Stimulated activated CD8-positive, alpha-beta memory T cell treated with anti-CD3 and anti-CD28 coated beads, Interleukin-7, amount 100 ng/mL, for 1 hour (primary cell): ENCODE measurements at places on chromosomes 11 and 22.

GRCh38 chr11:82865841-82866240 is 34.4 kb downstream of the PRCP start:
- DNase-seq, result no peak

- DNase-seq, result no peak
Measured at GRCh38 chr11:72716788-72717435, 35.3 kb downstream of the ARAP1 start.

DNA sequence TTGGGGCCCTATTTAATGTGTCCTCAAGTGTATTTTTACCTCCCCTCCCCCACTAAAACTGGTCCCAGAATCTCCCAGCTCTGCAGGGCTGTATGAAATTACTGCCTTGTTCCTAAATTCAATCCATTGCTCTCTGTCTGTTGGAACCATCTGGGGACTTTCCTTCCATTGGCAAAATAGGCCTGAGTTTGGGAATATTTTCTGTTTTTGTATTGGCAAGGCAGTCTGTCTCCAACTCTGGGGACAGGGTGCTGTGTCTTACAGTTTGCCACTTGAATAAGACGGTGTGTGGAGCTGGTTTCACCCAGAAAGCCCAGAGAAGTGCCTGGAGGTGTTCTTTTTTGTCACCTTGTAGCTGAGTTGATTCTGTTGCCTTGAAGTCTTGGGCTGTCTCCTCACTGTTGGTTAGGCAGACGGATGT is 1.3 kb downstream of the PACS1 start:
- no peak for DNase-seq

GRCh38 chr11:76935042-76935441 is 74.3 kb downstream of the ACER3 start:
- no peak for DNase-seq

- no peak for DNase-seq
Measured at GRCh38 chr11:84922836-84923235, 704.3 kb downstream of the DLG2 start.

- no peak for DNase-seq
Measured at GRCh38 chr11:40425168-40425567, 1034.3 kb downstream of the LRRC4C start.

DNA sequence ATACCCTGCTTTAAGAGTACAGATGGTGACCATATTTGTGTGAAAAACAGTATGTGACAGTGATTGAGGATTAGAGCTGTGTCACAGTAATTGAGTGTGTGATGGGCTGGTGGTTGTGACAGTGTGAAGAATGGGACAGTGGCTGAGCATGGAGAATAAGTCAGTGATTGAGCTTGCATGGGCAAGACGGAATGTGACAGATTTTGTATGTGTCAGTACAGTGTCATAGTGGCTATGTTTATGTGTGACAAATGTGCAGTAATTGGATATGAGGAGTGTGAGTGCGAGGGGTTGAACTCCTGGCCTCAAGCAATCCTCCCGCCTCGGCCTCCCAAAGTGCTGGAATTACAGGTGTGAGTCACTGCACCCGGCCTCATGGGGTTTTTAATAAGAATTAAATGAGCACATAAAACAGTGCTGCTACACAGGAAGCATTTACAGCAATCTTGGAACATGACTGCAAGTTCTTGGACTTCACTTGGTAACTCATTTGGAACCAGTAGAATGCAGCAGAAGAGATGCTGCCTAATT is 583 bp upstream of the RRAS2 start:
- DNase-seq, result no peak

- DNase-seq, result no peak
Measured at GRCh38 chr22:45265535-45265934, 19.2 kb upstream of the UPK3A start.

DNA sequence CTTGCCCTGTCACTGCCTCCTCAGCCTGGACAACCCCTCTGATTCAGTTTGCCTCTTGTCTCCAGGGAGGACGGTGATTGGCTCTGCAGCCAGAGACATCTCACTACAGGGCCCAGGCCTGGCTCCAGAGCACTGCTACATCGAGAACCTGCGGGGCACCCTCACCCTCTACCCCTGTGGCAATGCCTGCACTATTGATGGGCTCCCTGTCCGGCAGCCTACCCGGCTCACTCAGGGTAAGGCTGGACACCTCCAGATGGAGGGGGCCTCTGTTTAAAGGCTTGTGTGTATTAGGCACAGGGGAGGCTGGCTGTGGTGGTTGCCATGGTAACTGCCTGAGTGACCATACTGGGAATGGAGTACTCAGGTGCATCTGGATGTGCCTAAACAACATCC is 8.6 kb downstream of the PHLDB1 start:
- DNase-seq, result no peak

- DNase-seq, result no peak
Measured at GRCh38 chr22:33838644-33839043, 81.6 kb downstream of the LARGE1 start.

GRCh38 chr11:126489836-126490660 is 134.6 kb downstream of the ST3GAL4 start:
- DNase-seq, result no peak

GRCh38 chr22:48952256-48953102 is 875.2 kb downstream of the BRD1 start:
- no peak for DNase-seq

- no peak for DNase-seq
Measured at GRCh38 chr22:19818324-19819207, 36.1 kb downstream of the GNB1L start.

DNA sequence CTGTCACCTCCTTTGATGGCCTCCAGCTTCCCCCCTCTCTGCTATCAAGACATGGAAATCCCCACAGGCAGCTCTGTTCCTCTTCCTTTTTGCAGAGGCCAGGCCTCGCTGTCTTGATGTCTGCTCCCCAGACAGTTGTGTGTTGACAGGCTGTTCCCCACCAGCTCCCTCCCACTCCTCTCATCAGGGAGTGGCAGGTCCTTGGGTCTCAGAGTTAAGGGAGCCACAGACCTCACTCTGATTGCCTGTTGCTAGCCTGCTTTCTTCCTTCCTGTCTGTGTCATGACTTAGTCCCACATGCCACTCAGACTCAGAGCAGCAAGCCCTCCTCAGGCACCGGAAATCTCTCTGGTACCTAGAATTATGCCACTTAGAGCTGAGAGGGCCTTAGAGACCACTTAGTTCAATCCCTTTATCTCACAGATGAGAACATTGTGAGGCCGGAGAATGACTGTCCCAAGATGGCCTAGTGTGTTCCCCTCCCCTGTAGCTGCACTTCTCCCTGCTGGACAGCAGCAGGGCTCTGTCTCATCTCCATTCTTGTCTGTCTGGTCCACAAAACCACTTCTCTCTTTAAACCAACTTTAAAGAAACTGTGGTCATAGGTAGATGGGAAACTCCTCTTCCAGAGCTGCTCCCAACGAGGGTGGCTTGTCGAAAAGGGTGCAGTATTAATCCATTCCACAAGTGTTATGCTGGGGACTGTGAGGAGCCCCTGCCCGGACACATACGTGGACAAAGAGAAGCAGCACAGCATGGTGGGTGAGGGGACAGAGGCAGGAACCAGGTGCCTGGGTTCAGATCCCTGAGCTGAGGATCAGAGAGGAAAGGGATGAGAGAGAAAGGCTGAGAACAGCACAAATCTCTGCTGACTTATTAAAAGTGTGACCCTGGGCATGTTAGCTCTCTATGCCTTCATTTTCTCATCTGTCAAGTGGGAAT is 4.2 kb downstream of the AMPD3 start:
- DNase-seq, result no peak

DNA sequence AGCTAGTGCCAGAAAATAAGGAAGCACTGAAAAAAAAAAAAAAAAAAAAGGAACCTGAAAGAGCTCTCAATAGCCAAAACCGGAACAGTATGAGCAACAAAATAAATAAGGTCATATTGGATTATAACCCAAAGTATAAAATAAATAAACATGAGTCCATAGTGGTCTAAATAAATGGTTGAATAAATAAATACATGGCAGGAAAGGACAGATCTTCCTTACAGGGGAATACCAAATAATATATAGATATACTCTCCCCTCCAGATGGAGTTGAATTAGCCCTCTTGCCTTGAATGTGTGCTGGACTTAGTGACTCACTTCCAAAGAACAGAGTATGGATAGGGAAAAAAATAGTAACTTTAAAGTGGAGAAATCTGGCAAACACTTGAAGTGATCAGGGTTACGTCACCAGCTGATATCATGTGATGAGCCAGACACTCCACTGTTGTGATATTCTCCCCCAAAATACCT is 14.3 kb upstream of the ARRB1 start:
- DNase-seq, result no peak

GRCh38 chr11:126467046-126467370 is 111.5 kb downstream of the ST3GAL4 start:
- no peak for DNase-seq

DNA sequence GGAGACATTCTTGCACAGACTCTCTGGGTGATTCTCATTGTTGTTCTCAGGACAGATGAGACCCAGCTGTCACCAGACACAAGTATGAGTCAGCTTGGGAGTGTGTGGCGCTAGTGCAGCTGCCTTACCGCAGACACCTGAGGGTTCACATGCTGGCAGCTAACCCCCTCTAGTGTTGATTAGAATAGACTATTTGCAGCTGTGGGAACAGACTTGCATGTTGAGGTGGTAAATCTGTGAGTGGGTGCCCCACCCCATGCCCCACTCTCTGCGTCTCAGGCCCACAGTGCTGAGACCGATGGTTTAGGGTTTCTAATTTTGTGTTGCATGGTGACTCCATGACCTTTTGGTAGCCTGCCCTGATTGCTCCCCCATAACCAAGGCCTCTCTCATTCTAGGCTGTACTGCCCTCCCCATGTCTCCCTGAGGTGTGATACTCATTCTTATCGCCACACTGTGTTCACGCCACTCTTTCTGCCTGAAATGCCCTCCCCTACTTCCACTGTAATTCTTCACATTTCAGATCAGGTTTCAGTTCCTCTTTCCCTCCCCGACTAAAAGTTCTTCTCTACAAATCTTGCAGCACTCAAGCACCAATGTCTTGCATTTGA is 73.7 kb upstream of the KIRREL3 start:
- DNase-seq, result no peak

DNA sequence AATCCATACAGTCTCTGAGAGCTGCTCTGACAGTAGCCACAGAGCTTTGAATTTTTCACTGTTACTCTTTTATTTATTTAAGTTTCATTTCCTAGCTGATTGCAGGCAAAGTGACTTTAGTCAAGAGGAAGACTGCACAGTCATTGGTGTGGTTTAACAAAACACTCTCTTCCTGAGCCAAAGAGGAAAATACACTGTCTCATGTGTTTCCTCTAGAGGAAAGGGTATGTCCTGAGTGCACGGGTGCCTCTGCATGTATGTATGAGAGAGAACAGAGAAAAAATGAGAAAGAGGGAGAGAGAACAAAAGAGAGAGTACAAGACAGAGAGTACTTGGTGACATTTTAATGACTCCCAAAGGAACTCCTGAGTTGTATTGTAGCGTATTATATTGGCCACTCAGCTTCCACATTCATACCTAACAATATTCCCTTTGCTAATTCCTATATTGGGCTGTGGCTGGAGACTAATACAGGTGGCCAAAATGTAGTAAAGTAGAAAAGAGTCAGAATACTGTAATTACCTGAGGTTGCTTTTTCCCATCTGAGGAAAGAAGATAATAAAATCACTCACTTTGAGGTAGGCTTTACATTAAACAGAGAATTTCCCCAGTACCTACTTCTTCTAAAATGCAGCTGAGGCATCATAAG is at the start of gene OR4D9:
TSS of gene OR4D9 (plus strand) at position 599 of the 649 bp plus-strand sequence. CDS start 3,374 bp downstream, outside the sequence.
- no peak for DNase-seq

DNA sequence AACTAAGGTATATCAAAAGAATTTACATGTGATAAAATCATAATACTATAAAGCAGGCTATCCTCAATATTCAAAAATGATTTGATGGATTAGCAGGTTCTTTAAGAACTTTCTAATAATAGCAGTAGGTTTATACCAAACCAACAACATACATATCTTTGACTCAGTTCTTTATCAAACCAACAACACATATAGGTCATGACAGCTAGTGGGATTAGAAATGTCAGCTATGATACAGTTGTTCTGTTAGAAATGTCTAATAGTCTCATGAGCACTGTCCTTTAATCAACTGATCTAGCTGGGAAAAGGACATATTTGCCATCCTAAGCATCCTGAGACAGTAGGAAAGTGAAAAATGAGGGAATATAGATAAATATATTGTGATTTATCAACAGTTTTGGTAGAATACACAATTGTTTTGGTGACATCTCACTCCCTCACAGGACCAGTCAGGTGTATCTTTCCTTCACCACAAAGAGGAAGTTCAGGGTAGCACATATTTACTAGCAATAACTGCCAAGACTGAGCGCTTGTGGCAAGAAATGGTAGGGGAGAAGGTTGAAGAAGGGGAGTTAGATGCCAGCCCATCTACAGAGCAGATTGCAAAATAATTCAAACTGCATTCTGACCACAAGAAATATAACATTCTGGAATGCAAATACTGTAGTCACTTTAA is 90.8 kb upstream of the APOA1 start:
- DNase-seq, result no peak

DNA sequence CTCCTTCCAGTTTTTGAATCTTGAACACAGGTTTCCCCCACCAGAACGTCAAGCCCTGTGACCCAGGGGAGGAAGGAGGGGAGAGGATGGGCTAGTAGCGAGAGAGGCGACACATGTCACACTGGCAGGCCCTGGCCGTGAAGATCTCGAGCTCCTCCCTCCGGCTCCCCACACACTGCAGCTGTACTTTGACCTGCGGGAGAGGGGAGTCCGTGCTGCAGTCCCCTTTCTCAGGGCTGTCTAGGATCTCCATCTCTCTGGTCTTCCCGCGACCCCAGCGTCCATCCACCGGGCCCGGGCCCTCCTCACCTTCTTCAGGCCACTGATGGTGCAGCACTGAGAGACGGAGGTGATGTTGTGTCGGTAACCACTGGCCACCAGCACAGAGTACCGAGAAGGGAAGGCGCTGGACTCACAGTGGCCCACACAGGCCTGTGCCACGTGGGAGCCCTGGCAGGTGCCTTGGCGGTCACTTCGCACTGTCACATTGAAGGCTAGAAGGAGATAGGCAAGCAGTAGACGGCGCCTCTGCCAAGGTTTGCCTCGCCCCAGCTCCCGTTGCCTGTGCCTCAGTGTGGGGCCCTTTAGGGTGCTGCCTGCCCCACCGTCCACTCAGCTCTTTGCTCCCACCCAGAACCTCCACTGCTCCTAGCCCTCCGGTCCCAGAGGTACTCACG is 873 bp downstream of the GPHA2 start:
- DNase-seq, result no peak

GRCh38 chr11:83063073-83063754 is 8.5 kb downstream of the RAB30 start:
- DNase-seq, result no peak

DNA sequence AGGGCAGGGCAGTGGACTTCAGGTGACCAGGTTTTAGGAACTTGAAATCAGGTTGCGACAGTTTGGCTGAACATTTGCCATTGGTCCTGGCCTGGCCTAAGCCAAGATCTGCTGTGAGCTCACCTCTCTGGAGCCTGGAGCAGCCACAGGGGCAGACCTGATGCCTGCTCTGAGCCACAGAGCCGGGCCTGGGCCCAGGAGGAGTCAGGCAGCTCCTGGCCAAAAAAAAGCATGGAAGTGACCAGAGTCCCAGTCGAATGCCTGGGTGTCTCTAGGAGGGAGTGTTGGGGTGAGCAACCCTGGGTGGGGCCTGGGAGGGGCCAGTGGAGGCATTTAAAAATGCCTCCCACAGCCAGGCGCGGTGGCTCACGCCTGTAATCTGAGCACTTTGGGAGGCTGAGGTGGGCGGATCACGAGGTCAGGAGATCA is 6.0 kb upstream of the OMP start:
- no peak for DNase-seq

GRCh38 chr11:69775163-69775755 is at the start of gene FGF4:
TSS of gene FGF4 (minus strand) at chr11:69775341. CDS start at chr11:69775084, 257 bp downstream.
- no peak for DNase-seq
